ENCODE measurements at places on chromosomes 7 and 10.

GRCh38 chr7:120582916-120583315 lies 275.0 kb downstream of the TSPAN12 start:
- no peak for DNase-seq

- no peak for DNase-seq
Observed at GRCh38 chr7:67364441-67365017, 367.9 kb downstream of the TYW1 start.

DNA sequence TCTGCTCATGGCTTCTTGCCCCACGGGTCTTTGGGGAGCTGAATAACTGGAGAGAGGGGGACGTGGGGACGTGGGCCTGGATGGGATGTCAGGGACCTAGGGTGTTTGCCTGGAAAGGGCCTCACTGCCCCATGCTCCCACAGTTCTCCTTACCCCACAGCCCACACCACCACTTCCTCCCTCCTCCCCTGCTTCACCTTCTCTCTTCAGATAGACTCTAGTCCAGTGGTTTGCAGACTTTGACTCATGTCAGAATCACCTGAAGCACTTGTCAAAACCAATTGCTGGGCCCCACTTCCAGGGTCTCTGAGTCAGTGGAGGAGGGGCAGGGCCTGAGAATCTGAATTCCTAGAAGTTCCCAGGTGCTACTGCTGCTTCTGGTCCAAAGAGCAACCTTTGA lies 327.4 kb downstream of the RPS24 start:
- DNase-seq: no peak

DNA sequence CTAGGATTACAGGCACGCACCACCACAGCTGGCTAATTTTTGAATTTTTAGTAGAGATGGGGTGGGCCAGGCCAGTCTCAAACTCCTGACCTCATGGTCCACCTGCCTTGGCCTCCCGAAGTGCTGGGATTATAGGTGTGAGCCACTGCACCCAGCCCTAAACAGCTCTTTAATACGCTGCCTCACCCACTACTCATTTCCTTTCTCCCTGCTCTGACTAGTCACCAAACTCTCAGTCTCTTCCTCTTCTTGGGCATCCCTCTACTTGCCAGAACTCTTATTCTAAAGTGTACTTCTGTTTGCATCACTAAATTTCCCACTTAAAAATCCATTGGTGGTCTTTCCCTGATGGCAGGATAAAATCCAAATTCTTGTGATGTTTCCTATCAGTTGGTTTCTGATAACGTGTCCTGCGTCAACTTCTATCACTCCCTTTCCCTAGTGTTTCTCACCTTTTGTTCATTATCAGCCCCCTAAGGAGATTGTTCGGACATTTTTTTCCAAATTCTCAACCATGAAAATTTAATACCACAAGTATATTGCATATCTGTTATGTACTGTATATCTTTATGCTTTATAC lies 124.7 kb downstream of the CUBN start:
- peak; percentile 59 for DNase-seq

DNA sequence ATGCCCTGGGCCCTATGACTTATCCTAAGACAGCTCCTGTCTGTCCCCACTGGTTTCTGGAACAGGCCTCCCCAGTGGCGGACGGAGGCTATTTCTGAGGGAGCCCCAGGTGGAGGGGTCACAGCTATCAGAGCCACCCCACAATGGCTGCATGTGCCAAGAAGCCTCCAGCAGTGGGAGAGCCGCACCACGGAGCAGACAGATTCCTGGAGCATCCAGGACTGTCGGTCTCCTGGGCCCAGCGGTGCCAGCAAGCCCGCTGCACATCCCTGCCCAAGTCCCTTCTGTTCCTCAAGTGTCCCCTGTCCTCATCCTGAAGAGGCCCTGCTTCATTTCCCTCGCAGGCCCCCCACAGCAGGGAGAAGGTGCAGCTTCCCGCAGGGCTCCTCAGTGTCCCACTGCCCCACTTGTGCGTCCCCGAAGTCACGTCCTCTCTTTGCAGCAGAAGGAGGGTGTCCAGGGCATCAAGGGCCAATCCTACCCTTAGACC lies 193.0 kb upstream of the SHH start:
- DNase-seq: no peak

- no peak for DNase-seq
Observed at GRCh38 chr7:48059706-48060105, 24.4 kb downstream of the C7orf57 start.

DNA sequence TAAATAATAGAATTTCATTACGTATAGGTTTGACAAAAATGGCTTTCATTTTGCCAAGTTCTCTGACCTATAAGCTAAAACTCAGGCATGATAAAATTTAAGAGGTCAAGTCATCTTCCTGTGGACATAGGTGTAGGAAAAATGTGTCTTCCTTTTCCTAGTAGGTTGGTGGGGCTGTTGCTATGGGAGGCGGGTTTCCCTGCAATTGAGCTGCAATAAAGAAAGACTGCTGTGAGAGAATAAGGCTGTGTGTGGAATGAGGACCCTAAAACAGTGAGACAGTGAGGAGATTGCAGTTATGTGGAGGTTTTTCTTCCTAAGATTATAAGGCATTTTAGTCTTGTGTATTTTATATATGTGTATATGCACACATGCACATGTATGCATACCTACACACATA lies 13.0 kb upstream of the SEMA3A start:
- DNase-seq: no peak

- no peak for DNase-seq
Observed at GRCh38 chr10:6343305-6344010, 140.7 kb downstream of the PFKFB3 start.

- DNase-seq: no peak
Observed at GRCh38 chr10:121509112-121509511, 89.1 kb downstream of the FGFR2 start.

DNA sequence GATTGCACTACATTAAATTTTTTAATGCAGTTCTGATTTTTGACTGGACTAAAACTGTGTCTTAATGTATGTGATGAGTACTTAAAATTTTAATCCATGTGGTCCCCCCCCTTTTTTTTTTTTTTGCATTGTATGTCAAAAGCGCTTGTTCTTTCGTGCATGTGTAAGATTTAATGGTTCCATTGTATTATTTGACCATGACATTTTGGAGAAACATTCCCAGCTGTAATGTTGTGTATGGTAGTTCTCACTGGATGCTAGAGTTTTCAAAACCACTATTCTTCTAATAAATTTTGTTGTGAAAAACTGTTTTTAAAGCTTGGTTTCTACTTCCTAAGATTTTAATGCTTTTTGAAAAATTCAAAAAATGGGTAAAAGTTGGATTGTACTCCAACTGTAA lies 132.0 kb downstream of the LCOR start:
- no peak for DNase-seq
